ENCODE measurements at places on chromosomes 7 and 10.

- DNase-seq = no peak
Measured at GRCh38 chr10:71799112-71799511, 25.8 kb upstream of the VSIR start.

DNA sequence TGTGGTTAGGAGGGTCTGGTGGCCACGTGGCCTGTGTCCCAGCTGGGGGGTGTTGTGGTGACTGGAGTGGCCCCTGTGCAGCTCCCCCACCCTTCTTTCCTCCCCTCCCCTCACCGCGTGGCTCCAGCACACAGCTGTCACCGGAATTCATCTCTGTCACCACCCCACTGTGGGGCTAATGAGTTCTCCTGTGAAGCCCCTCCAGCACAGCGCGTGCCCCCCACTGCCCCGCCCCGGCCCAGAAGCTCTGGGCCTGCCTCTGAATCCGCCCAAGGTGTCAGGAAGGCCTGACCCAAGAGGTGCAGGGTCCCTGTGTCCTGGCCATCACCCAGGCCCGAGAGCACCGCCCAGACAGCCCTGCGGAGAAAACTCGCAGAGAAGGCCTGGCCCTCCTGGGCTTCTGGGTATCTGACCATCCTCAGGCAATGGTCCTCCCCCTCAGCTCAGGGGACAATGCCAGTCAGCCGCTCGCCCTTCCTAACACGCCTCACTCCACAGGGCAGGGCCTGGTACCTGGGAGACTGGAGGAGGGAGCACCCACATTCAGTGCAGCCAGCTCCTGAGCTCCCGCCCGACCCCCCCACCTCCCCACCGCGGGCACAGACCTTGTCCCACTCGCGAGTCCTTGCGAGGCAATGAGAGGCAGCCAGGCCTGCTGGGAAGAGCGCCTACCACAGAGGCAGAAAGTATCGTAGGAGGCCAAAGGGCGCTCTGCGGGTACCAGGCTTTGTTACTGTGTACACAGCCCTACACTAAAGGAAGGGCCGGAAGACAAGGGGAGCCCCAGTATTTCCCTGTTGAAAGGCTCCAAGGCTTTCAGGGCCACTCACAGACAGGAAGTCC, 38.2 kb downstream of the GBX1 start:
- no peak for DNase-seq

DNA sequence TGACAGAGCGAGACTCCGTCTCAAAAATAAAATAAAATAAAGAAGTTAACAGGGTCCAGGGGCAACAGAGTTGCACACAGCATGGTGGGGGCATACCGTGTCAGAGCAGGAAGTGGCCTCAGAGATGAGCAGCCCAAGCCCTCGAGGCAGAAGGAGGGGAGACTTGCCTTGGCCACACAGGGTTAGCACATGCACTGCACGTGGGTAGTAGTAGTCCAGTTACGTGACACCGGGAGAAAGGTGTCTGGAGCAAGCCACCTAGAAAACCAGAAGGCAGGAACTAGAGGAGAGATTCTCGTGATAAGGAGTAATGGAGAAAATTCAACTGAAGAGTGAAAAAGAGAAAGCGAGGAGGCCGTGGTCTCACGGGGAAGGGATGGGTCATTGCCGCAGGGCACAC, 9.8 kb upstream of the DENND2A start:
- no peak for DNase-seq

GRCh38 chr7:91324663-91325062, 60.4 kb downstream of the FZD1 start:
- DNase-seq = no peak

- no peak for DNase-seq
Measured at GRCh38 chr10:31069411-31069810, 37.7 kb upstream of the ZNF438 start.

DNA sequence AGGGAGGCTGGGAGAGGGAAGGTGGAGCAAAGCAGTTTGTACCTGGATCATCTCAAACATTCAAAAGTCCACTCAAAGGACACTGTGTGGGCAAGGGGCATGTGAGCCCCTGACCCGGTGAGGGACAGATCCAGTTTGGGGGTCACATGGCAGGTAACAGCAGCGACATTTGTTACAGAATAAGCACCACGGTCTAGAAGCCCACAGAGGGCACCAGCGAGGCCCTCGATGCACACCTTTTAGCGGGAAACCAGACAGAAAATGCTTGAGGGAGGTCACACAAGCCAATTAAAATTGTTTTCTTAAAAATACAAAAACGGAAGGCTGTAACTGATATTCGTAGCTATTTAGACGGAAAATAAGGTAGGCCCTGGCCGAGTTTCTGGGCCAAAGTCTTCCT, 144.4 kb downstream of the ZMYND11 start:
- no peak for DNase-seq

DNA sequence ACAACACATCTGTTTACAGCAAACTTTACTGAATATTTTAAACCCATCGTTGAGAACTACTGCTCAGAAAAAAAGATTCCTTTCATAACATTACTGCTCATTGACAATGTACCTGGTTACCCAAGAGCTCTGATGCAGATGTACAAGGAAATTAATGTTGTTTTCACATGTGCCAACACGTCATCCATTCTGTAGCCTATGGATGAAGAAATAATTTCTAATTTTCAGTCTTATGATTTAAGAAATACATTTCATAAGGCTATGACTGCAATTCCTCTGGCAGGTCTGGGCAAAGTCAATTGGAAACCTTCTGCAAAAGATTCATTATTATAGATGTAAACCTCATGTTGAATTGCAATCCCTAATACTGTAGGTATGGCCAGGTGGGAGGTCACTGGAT, 16.7 kb upstream of the CNNM1 start:
- DNase-seq = no peak
